ENCODE measurements at places on chromosomes 5 and 9. TPM values are rescaled to one million over a fixed set of nuclear protein-coding genes. Genes with fewer than 3 reads are reported as not detected.

UGCG gene
- total RNA-seq = 69.2 TPM

PCDHA12 gene
- not detected for total RNA-seq

LRRC14B gene
- total RNA-seq = not detected

SLC46A2 gene
- total RNA-seq = not detected

CTNND2 gene
- not detected for total RNA-seq

ABO gene
- 0.05 TPM for total RNA-seq

GRCh38 chr5:175695161-175696126, 37.6 kb downstream of the HRH2 start:
- no peak for DNase-seq

- no peak for DNase-seq
Measured at GRCh38 chr5:123966781-123967180, 454.8 kb downstream of the CSNK1G3 start.

DNA sequence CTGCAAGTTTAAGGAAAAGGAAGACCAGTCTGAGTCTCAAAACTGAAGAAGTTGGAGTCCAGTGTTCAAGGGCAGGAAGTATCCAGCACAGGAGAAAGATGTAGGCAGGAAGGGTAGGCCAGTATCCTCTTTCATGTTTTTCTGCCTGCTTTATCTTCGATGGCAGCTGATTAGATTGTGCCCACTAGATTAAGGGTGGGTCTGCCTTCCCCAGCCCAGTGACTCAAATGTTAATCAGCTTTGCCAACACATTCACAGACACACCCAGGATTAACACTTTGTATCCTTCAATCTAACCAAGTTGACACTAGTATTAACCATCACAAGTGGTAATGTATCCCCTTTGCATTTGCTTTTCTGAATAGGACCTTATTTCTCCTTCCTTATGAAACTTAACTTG, 535.9 kb upstream of the FTMT start:
- no peak for DNase-seq

DNA sequence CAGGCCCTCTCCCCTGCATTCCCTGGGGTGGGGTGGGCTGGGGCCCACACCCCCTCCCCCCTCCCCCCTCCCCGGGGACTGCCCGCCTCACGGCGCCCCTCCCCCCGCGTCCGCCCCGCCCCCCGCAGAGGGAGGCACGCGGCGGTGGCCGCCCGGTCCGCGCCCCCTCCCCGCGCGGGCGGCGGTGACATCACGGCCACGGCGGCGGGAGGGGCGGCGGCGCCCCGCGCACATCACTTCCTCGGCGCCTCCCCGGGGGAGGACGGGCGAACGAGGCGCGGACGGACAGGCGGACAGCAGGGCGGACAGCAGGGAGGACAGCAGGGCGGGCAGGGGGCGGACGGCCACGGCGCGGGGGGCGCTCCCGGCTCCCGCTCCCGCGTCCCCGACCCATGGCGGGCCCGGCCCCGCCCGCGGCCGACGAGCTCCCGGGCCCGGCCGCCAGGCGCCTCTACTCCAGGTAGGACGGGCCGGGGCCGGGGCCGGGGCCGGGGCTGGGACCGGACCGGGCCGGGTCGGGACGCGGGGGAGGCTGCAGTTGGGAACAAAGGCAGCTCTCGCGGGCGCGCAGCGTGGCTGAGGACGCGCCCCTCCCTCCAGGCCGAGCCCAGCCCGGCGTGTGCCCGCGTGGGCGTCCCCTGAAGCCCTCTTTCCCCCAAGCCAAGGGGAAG, at the start of gene GPSM1:
GPSM1 (plus strand) TSS at position 236 of the 671 bp plus-strand sequence; CDS start at position 393, 157 bp downstream.
- no peak for DNase-seq

GRCh38 chr9:106738109-106738508, 124.9 kb upstream of the ZNF462 start:
- DNase-seq = no peak

DNA sequence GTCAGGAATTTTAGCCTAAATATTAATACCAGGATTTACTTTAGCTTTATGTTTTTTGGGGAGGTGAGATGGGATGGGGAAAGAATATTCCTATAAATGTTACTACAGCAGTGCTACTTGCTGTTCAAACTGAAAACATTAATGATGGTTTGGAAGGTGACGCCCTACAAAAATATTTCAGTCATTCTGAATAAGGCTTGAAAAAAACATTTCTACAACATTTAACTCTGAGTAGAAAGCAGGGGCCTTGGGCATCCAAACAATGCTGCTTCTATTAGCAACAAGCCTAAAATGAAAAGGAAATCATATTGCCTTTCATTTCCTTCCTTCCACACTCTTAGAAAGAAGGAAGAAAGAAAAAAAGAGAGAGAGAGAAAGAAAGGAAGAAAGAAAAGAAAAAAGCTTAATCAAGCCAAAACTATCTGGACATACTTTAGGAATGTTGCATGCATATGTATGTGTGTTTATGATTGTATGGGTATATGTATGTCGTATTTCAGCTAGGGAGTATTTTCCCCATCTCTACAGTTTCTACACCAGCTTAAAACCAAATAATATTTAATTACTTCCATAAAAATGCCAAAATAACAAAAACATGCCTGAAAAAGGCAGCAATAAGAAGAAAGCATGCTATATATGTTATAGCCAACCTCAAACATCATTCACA, 16.3 kb upstream of the DAB2 start:
- DNase-seq = no peak

- no peak for DNase-seq
Measured at GRCh38 chr5:67518227-67518626, 321.6 kb upstream of the CD180 start.

DNA sequence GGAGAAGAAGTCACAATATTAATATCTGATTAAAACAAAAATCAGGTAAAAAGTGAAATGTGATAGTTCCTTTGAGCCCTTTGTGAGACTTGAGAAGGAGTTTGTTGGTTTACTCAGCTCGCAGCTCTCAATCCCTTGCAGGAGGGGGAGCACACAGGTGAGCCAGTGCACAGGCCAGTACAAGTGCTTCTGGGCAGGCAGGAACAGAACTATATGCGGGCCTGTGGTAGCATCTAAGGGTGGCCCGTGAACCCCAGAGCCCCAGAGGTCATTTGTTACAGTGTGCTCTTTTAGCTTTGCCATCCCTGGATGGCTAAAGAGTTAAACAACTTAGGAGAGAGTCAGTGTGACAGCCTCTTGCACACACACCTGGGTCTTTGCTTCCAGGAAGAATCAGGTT, 215.3 kb upstream of the EDIL3 start:
- no peak for DNase-seq

DNA sequence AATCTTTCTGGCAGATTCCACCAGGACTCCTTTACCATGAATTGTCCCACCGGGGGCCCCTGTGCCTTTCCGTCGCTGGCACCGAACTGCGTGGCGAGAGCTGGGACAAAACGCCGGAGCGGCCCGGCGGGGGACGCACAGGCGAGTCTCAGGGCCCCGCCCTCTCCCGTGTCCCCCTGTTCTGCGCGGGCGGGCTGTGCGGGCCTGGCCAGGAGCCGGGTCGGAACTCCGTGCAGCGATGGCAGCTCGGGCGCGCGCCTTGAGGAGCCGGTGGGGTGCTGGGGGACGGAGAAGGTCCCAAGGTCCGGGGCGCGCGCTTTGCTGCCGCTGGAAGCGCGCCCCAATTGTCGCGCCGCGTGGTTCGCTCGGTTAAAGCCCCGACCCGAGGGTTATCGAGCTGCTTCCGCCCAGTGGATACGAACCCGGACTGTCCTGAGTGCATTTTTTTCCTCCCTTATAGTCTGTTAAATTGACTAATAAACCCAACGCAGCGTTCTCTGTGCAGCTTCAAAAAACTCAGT, 125.3 kb downstream of the TMEM174 start:
- DNase-seq = no peak

DNA sequence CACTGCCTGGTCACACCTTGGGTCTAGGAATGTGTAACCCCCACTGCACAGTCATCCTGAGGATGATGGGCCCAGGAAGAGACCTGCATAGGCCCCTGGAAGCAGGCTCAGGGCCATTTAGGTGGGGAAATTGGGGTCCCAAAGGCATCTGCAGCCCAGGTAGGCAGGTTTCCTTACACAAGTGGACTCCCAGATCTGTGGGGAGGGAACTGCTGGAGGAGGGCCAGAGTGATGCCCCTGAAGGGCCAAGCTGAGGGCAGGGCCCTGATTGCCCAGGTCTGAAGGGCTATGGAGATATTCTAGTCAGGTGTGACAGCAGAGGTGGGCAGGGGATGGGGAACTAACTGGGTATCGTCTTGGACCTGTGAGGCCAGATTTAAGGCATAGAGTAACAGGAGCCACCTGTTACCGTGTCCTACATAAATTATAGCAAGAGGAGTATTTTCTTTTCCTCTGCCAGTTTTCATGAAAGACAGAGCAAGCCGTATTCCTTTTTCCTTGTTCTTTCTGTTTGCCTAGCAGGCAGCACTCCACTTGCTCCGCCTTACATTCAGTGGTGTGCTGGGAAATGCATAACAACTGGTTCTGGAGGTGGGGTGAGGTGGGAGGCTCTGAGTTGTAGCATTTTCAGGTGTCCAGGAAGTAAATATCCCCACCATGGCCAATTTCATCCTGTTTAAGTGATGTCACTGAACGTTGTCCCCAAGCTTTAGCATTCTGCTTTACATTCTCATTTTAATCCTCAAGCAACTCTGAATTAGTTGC, 41.3 kb downstream of the PPARGC1B start:
- DNase-seq = no peak

DNA sequence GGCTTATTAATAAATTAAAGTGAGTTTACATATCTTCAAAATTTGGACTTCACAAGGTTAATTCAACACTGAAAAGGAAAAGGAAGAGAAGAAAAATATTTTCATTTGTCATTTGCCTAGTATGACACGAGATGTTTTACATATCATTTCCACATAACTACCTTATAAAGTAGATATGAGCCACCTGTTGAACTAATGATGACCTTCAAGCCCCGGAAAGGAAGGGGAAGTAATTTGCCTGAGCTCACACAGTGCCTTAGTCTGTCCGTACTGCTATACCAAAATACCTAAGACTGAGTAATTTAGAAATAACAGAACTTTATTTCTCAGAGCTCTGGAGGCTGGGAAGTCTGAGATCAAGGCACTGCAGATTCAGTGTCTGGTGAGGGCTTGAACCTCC, 17.9 kb downstream of the CMYA5 start:
- DNase-seq = no peak

GRCh38 chr9:98909935-98910334, 33.8 kb upstream of the COL15A1 start:
- no peak for DNase-seq

DNA sequence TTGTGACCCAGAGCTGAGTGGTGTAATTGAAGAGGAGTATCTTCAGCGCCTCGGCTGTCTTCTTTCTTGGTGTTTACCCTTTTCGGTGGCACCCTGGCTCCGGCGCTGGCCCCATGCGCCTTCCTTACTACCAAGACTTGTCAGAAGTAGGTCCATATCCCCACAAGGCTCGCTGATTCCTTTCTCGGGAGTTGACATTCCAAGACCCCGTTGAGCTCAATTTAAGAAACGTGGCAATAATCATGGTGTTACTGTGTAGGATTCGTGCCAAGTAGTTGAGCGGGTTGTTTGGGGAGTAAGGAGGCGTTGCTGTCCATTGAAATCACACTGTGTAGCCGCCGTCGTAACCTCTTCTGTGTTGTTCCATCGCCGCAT, 795 bp downstream of the NDUFAF2 start:
- no peak for DNase-seq

GRCh38 chr5:133819977-133820471, 148.4 kb downstream of the C5orf15 start:
- DNase-seq = no peak

GRCh38 chr5:137332296-137332695, 166.8 kb downstream of the SPOCK1 start:
- no peak for DNase-seq

DNA sequence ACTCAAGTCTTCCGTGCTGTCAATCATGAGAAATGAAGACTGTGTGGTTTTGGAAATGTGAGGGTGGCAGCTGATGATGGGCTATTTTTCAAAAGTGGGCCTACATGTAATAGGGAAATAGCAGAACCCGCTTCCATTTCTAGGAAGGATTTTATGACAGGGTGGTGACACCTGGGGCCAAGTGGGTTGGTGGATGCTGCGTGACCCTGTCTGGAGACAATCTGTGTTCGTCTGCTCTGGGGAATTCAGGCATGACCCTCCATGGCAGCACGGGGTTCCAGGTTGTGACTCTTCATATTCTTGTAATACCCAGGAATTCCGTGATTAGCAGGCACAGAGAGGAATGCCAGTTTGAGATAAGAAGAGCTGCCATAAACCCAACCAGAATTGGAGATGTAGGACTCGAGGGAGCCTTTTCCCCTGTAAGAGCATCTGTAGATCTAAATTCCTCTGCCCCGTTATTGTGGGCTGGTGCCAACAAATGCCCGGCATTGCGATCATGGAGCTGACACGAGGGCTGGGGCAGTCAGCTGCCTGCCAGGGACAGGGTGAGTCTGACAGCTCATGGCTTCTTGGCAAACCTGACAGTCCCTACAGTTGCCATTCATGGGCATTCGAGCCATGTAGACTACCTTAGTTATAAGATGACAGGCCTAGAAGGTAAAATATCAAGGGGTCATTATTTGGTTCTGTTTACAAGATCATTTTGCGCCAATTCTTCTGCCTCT, 279.7 kb downstream of the GADD45G start:
- DNase-seq = no peak

GRCh38 chr5:36878392-36879082, 2.0 kb downstream of the NIPBL start:
- DNase-seq = no peak

GRCh38 chr9:118533101-118533500, 828.9 kb downstream of the TLR4 start:
- DNase-seq = no peak

DNA sequence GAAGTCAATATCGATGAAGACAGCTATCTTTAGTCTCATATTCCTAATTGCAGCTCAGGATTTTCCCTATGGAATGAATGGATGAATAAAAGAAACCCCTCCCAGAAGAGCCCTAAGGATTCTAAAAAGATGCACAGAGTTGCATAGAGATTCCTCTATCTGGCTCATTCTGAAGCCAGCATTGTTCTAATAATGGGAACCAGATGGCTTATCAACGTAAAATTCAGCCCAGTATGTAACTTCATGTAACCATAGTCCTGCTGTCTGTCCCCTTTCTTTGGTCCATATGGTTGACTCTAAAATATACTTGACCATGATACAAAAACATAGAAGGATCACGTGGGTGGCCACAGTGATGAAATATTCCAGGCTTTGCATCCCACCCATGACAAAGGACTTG, 508.6 kb downstream of the RASEF start:
- no peak for DNase-seq

DNA sequence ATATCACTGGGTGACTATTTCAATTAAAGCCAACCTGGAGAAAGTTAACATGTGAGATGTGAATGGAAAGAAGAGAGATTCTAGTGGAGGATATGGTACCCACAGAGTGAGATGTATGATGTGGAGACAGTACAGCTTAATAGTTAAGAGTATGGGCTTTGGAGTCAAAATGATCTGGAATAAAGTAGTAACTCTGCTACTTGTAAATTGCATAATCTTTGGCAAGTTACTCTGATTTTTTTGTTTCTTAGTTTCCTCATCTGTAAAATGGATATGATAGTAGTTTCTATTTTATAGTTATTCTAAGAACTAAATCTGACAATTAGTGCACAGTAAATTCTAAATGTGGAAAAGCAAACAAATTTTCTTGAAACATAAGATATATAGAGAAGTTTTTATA, 79.2 kb downstream of the ISOC1 start:
- DNase-seq = no peak

- DNase-seq = peak; percentile 2
Measured at GRCh38 chr9:97386733-97387503, 25.0 kb upstream of the TDRD7 start.

- no peak for DNase-seq
Measured at GRCh38 chr5:178854284-178854683, 5.5 kb upstream of the ZNF354B start.

GRCh38 chr9:128629852-128630545, 26.6 kb downstream of the DYNC2I2 start:
- DNase-seq = no peak

- peak; percentile 82 for DNase-seq
Measured at GRCh38 chr9:137296670-137297664, 5.1 kb downstream of the NRARP start.
